Astrocyte of the spinal cord (primary cell): ENCODE measurements at places on chromosomes 2 and 18.
A peak's percentile ranks its signal among the peaks of the same experiment; 100 is the strongest.

DNA sequence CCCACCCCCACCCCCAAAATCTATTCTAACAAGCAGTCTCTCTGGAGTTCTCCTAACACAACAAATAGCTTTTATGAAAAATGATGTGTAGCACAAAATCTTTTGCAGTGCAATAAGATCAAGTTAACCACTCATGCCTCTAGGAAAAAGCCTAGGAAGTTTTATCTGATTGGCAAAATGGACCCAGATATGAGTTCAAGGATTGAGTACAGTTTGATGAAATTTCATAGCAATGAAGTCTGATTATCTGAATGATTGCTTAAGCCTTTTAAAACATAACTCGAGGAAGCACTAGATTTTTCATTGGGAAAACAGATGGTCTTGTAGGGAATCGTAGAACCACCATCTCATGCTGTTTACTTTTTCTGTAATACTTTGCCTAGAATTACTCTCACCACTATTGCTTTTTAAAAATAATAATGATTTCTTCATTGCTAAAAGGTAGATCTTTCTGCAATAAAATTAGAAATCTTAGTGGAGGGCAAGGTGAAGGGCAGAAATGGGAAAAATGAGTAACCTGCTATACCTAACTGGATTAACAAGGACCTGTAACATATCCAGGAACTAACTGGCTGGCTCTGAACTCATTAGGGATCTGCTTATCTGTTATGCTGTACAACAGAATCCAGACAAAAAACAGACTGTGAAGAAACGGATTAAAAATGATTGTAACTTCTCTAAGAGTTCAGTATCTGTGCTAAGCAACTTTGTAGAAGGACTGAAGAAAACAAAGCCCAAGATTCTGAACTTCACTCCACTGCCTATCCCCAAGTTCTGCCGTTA, 73.7 kb upstream of the ETAA1 start:
- no peak for DNase-seq

- DNase-seq, result no peak
Measured at GRCh38 chr2:86074256-86074655, 31.4 kb downstream of the POLR1A start.

GRCh38 chr2:68784188-68784587, 49.6 kb downstream of the ARHGAP25 start:
- no peak for DNase-seq

DNA sequence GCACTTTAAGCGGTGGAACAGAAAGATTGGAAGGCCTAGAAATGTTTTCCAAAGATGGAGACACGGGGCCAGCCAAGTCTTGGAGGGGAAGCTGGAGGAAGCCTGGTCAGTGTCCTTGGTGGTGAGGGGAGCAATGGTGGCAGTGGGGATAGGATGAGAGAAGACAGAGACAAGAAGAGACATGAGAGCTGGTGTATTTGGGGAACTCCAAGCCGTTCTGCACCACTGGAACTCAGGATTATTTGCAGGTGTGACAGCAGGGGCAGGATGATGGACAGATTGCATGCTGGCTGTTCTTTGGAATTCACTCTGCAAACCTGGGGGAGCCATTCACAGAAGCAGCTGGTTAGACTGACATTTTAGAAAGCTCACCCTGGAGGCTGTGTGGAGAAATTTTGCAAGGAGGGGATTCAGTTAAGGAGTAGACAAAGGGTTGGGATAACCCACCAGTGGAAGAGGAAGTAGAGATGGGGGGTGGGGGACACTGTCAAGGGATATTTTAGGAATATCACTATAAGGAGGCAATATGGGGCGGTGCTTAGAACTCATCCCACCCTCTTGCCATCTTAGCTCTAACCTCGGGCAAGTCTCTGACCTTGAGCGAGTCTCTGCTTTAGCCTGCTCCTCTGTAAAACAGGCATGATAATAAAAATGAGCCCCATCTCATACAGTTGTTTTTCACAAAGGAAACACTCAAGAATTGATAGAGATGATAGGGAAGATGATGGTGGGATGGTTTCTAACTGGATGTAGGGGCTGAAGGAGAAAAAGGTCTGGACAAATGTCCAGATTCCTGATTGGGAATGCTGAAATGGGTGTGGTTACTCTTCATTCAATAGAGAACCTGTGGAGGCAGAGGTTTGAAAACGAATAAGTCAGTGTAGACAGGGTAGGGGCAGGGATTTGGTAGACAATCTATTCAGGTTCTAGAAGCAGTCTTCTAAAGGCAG, 175.8 kb downstream of the MYCN start:
- DNase-seq, result no peak

DNA sequence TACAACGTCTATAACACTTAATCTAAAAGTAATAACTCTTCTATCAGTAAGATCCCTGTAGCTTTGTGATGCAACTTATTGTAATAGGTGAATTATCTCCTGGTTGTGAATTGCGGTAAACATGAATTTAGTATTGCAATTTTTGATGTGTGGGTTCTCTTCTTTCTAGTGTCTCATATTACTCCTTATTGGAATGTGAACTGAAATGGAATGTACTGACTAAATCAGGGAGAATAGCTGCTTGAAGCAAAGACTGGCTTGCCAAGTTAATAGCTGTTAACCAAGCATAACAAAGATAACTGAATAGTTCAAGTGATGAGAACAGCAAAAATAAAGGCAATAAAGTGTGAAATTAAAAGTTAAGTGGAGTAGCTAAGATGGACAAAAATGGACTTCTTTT, 60.5 kb upstream of the TFPI start:
- peak; percentile 59 for DNase-seq

- no peak for DNase-seq
Measured at GRCh38 chr2:101958061-101958460, 33.7 kb upstream of the IL1R2 start.

- no peak for DNase-seq
Measured at GRCh38 chr2:223439786-223440185, 162.4 kb downstream of the SCG2 start.

DNA sequence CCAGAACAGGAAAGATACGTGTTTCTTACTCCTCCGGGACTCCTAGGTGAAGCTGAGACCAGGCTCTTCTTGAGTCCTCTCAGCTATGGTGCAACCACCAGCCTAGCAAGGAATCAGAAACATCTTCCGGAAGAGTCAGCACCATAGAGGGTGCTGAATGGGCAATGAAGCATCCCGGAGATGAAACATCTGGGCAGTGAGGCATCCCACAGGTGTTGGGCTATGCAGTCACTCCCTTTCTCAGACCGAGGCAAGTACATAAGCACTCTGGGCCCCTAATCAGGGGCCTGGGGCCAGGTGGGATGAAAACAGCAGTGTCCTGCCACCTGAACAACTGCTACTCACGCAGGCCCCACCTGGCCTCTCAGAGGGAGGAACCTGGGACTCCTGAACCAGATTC, 1.4 kb upstream of the CAPN10 start:
- DNase-seq, result no peak

DNA sequence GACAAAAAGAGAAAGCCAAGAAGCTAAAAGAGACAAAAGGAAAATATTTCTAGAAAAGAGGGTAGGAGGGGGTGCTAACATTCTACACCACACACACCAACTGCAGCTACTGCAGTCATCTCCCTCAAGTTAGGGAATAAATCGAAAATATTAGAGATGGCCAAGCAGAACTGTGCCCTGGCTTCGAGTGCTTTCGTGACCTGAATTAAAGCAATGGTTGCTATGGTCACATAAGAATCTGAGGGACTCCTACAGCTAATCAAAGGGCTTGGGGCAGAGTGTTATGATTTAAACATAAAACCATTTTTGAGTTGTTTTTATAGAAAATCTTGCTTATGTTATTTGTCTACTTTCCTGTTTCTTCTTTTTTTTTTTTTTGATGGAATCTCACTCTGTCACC, 159.6 kb upstream of the HNRNPA3 start:
- no peak for DNase-seq

GRCh38 chr18:69102959-69103358, 297.7 kb upstream of the DOK6 start:
- peak; percentile 17 for DNase-seq

GRCh38 chr2:150732064-150732463, 244.6 kb upstream of the RND3 start:
- DNase-seq, result peak; percentile 11

GRCh38 chr2:99336804-99337112, 431 bp upstream of the EIF5B start:
- no peak for DNase-seq

- DNase-seq, result no peak
Measured at GRCh38 chr18:23065234-23065806, 70.0 kb upstream of the CABLES1 start.

GRCh38 chr2:216519154-216519762, 20.6 kb downstream of the RPL37A start:
- peak; percentile 87 for DNase-seq

- DNase-seq, result no peak
Measured at GRCh38 chr2:191645032-191645431, 32.9 kb upstream of the NABP1 start.

- peak; percentile 5 for DNase-seq
Measured at GRCh38 chr2:58638256-58638805, 397.2 kb upstream of the FANCL start.

- no peak for DNase-seq
Measured at GRCh38 chr2:231527091-231527395, 3.2 kb downstream of the NMUR1 start.

DNA sequence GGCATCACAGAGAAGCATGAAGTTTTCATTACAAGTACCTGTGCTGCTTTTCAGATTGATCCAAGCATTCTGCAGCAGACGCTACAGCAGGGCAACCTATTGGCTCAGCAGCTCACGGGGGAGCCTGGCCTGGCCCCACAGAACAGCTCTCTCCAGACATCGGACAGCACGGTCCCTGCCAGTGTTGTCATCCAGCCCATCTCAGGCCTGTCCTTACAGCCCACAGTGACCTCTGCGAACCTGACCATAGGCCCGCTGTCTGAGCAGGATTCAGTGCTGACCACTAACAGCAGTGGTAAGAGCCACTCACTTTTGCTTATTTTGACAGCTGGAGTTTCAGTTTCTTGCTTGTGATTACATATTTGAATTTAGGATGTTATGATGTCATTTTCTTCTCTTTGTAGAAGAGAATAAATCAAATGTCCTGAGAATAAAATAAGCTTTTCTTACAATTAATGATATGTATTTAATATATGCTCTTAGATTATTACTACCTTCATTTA, 104.9 kb downstream of the ZNF236 start:
- peak; percentile 10 for DNase-seq

DNA sequence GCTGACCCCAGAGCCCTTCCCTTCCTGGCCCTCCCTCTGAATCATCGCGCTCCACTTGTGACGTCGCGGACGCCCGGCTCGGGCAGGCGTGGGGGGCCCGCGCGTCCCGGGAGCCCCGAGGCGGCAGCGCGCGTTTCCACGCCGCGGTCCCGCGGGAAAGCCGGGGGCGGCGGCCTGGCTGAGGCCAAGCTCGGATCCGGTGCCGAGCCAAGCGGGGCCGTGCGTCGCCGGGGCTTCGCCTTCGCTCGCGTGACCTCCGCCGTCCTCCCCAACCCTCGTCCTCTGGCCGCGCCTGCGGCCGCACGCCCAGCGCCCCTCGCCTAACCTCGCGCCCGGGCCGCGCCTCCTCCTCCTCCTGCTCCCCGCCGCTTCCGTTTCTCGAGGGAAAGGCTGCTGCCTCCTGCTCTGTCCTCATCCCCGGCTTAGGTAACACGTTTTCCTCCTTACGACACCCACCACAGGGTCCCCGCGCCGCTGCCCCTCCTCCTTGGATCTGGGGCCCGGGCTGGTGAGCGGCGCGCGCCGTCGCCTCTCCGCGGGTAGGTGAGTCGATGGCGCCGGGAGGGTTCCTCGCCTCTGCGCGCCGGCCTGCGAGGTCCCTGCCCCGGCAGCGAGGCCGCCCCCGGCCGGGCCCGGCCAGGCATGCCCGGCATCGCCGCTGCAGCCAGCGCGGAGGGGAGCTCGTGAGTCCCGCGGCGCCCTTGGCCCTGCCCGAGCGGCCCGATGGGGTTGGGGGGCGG, at the start of gene INPP1:
Gene INPP1, plus strand, starts transcription at position 54 of the 740 bp plus-strand sequence. CDS start 16,514 bp downstream, outside the sequence.
- DNase-seq, result peak; percentile 49

- no peak for DNase-seq
Measured at GRCh38 chr2:209380293-209380692, 43.6 kb upstream of the MAP2 start.

DNA sequence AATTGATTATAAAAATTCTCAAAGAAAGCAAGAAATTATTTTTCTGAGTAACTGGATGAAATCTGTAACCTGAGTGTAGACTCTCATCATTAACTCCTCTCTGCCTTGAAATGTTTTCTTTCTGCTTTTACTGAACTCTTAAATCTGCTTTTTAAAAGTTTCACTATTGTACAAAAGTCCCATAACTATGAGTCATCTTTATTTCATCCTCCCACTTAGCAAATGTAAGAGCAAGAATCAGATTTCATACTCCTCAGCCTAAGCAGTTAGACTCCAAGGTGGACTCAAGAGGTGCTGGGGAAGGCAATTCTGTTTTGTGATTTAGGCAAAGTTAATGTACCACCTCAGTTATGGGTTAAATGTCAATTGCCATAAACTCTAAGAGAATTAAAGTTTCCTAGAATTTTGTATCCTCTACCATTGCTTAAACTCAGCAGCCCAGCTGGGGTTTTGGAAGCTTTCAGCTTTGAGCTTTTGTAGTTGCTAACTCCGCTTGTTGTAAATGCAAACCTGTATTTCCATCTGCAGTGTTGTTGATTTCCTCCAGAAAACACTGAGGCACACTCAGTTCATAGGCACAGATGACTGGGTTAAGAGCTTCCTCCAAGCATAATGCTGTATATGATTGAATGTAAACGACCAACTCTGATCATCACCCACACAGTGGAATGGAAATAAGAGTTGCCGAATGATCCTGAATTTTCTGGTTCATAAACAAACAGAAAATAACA, 268.8 kb downstream of the ARHGAP15 start:
- peak; percentile 66 for DNase-seq

- DNase-seq, result peak; percentile 69
Measured at GRCh38 chr18:52723550-52723970, 383.6 kb downstream of the DCC start.
